ENCODE measurements at places on chromosomes 5 and 9. TPM values are rescaled to one million over a fixed set of nuclear protein-coding genes. Genes with fewer than 3 reads are reported as not detected.
A peak's percentile ranks its signal among the peaks of the same experiment; 100 is the strongest.

CCIN gene
- total RNA-seq, result not detected

MRRF gene
- 43.0 TPM for total RNA-seq

PCDHA2 gene
- 0.17 TPM for total RNA-seq

SLC46A2 gene
- total RNA-seq, result not detected

C9 gene
- total RNA-seq, result under 0.01 TPM

DNA sequence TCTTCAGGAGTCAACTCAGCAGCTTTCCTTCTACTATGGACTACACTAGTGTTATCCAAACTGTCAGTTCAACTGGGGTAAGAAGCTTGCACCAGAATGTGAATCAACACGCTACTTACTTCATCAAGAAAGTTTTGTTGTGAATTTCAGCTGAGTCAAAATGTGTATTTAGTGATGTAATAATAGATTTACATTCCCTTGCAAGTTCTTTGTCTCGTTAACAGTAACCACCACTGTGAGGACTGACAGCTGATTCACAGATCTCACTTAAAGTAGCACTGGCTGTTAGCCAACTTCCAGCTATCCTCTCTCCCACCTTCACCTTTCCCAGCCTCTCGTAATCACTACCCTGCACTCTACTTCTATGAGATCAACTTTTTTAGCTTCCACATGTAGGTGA lies 445.3 kb downstream of the NTRK2 start:
- DNase-seq, result peak; percentile 80

- DNase-seq, result no peak
Observed at GRCh38 chr5:123855609-123856008, 343.6 kb downstream of the CSNK1G3 start.

DNA sequence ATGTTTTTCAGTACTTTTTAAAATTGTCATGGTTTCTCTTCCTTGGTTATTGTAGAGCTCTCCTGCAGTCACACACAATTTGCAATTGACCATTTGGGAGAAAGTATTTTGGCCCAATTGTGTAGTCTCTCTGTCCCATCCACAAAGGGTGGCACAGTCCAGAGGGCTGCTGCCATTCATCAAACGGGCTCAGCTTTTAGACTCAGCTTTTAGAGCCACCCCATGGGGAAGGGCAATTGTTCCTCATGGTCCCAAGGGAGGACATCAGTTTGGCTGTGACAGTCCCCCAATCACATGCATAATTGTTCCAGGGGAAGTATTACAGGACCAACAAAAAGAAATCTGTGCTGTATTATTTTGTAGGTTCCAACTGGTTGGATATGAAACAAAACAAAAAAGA lies 207.6 kb downstream of the ZNF462 start:
- no peak for DNase-seq

GRCh38 chr5:178527458-178528307 lies 62.5 kb downstream of the COL23A1 start:
- DNase-seq, result no peak

DNA sequence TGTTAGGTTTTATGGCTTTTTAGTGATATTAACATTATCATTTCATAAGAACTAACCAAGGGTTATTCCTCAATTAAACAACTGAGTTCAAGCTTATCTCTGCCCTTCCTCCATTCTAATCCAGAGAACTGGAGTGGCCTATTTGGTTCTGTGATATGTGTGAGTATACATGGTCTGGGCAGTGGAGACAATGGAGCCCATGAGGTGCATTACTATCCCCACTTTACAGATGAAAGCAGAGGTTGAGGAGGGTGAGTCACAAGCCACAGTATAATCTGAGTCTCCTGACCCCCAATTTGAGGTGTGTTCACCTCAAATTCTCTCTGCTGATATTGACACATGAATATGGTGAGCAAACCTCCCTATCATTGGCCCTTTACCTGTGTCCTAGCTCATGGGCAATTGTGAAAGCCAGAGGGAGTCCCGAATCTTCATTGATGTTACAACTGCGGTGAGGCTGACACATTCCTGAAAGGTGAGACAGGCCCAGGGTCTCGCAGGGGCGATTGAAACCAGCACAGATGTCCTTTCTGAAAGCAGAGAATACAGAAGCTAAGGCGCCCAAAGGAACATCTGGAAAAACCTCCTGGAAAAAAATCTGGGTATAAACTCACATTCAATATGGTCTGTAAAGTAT lies 217.2 kb downstream of the TARS1 start:
- DNase-seq, result no peak

- DNase-seq, result no peak
Observed at GRCh38 chr5:91011029-91011428, 372.1 kb downstream of the ARRDC3 start.

Measured in mammary epithelial cell (primary cell).